Epithelial cell of alveolus of lung (primary cell): ENCODE measurements at places on chromosomes 11 and 22. TPM values are rescaled to one million over a fixed set of nuclear protein-coding genes. Genes with fewer than 3 reads are reported as not detected.

The KRTAP5-11 gene
- total RNA-seq = not detected in 2 replicates

The LRRC55 gene
- total RNA-seq = not detected in 2 replicates

The CHST1 gene
- 4.9 and 10.2 TPM in 2 replicates for total RNA-seq

The SERPING1 gene
- 106 and 234 TPM in 2 replicates for total RNA-seq

The KRTAP5-10 gene
- total RNA-seq = not detected in 2 replicates

The SYCE3 gene
- total RNA-seq = not detected in 2 replicates

The IFITM10 gene
- 0.13 and 0.48 TPM in 2 replicates for total RNA-seq

The ABTB2 gene
- 4.4 and 7.8 TPM in 2 replicates for total RNA-seq

The SMC1B gene
- not detected in 2 replicates for total RNA-seq

The PKDREJ gene
- under 0.01 TPM in 1 of 2 replicates, not detected in the other for total RNA-seq

The ASPHD2 gene
- total RNA-seq = 4.4 and 5.5 TPM in 2 replicates

The C11orf97 gene
- not detected in 2 replicates for total RNA-seq

The TUG1 gene
- total RNA-seq = 41.9 and 87.7 TPM in 2 replicates

The MS4A3 gene
- total RNA-seq = not detected in 2 replicates

The IGF2 gene
- total RNA-seq = 24.2 and 42.0 TPM in 2 replicates

The DEAF1 gene
- total RNA-seq = 21.5 and 33.3 TPM in 2 replicates

The APOBEC3H gene
- 0.16 TPM in 1 of 2 replicates, not detected in the other for total RNA-seq

The APLNR gene
- 0.24 and 0.65 TPM in 2 replicates for total RNA-seq

The HDAC10 gene
- 15.4 and 43.7 TPM in 2 replicates for total RNA-seq

The VPREB1 gene
- total RNA-seq = not detected in 2 replicates

The HOATZ gene
- total RNA-seq = under 0.01 TPM in 1 of 2 replicates, not detected in the other

The PIK3C2A gene
- total RNA-seq = 22.1 and 27.4 TPM in 2 replicates

The ART1 gene
- not detected in 2 replicates for total RNA-seq

The MPEG1 gene
- total RNA-seq = not detected in 2 replicates

The SLC43A3 gene
- total RNA-seq = 54.6 and 115 TPM in 2 replicates

The CBLIF gene
- total RNA-seq = not detected in 2 replicates

The ACAD8 gene
- 15.9 and 20.0 TPM in 2 replicates for total RNA-seq

The PLET1 gene
- not detected in 2 replicates for total RNA-seq

The SORL1 gene
- total RNA-seq = 1.2 and 2.2 TPM in 2 replicates

The TRIM48 gene
- not detected in 2 replicates for total RNA-seq

The TRPC6 gene
- total RNA-seq = 2.2 and 5.4 TPM in 2 replicates

The C11orf52 gene
- not detected in 2 replicates for total RNA-seq
